ENCODE measurements at places on chromosomes 6 and 20.

- no peak for DNase-seq
Observed at GRCh38 chr6:161480421-161481155, 206.7 kb upstream of the AGPAT4 start.

DNA sequence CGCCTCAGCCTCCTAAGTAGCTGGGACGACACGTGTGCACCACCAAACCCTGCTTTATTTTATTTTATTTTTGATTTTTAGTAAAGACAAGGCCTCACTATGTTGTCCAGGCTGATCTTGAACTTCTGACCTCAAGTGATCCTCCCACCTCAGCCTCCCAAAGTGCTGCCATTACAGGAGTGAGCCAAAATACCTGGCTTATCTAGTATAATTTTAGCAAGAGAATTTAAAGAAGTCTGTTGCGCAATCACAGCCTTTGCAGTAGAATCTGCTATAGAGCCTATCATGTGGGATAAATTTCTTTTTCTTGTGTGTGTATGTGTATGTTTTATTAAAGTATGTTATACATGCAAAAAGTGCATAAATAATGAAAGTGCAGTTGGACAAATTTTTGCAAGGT is 92.1 kb upstream of the ANKEF1 start:
- no peak for DNase-seq

DNA sequence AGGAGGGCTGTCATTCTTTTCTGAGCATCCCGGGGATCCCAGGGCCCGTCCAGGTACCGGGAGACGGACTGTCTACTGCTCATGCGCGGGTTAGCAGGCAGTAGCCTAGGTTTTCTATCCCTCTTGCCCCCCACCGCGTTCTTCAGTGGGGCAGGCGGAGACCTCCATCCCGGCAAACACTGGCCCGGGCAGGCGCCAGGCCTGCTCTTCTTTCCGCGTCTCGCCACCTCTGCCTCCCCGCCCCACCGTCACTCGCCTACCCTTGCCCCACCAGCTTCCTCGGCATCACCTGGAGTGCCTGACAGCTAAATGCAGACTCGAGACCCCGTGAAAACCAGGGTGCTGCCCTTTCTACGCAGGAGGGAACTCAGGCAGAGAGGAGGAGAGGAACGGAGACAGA is 1937.7 kb upstream of the DEFB115 start:
- DNase-seq: no peak

DNA sequence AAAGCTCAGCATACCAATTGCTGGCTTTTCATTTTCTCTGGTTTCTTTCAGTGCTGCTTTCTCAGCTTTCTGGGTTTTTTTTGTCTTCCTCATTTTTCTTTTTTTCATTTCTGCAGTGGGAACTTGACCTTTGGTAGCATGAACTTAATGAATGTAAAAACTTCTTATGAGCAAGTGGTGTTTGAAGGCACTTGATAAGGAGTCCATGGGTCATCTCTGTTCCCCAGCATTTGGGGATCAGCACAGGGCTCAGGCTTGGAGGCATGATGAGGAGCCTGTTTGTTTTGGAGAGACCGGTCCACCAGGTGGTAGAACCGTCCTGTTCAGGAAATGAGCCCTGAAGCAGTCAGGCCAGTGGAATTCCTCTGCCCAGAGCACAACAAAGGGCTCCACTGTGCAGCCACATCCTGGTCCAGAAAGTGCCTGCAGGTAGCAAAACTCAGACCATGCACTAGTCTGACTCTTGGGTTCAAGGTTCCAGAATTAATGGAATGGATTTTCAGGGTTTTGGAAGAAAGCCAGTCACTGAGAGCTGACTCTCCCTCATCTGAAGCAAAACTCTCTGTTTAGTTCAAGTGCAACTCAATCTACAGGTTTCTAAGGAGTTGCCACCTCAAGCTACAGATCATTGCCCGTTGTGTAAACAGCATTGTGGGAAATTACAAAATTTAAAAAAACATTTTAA is 52.3 kb upstream of the ADGRF1 start:
- DNase-seq: no peak

- no peak for DNase-seq
Observed at GRCh38 chr6:140736231-140736630, 1361.8 kb upstream of the CITED2 start.

DNA sequence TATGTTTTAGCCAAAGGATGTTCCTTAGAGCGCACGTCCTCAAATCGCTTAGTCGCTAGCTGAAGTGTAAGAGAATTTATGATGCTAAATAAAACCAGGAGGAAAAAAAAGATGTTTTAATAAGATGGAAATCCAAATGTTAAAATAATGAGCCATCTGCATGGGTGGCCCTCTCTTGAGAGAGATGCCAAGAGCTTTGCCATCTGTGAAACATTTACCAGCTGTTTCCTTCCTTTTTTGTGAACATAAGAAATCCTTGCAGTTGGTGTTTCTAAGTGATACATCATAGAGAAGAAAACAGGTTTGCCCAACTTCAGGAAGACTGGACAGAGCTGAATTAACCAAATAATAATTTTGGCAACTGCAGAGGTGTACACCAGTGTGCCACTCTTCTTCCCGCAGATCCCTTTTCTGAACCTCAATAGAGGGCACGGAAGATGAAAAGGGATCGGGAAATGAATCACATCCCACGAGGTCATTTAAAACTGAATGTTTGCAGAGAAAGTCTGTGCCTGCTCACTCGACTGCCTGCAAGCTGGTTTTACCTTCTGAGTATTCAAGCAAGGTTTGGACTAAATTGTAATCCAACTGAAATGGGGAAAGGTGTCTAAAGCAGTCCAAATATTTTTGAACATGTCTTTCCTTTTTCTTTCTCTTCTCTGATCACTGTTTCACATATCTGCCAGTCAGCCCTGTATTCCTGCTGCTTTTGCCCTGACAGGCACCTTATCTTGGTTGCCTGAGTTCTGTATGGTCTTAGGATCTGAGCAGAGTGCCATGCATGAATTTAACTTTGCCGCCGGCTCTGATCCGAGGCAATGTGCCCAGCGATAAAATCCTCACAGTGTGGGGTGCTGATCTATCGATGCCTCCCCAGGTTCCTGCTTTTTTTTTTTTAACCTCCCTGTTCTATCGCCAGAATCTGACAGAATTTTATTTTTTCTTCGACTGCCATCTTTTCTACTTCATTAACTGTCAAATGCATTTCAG is 35.5 kb upstream of the TSHZ2 start:
- DNase-seq: no peak

DNA sequence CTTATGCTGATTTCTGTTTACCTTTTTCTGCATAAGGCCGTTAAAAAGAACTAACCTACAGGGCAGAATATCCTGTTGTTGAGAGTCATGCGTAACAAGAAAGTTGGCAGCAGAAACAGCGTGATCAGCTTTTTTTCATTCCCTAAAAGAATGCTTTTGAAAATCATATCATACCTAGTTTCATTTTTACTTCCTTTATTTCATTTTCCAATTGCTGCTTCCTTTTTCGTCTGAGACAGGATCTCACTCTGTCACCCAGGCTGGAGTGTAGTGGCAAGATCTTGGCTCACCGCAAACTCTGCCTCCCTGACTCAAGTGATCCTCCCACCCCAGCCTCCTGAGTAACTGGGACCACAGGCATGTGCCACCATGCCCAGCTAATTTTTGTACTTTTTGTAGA is 4.1 kb downstream of the CALHM6 start:
- no peak for DNase-seq

DNA sequence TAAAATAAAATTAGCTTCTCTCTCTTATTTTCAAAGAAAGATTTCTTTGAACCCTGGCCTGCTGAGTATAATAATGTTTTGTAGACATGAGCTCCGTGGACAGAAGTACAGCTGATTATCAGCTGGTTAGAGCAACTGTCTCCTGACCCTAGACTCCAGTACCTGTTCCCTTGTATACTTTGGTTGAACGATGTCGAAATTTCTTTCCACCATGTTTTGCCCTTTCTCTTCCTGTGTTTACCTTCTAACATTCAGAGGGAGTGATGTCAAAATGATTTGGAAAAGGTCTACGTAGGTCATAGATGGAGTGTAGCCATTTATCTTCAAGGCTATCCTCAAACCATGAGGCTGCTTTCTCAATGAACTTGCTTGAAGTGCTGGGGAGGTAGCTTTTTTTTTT is 16.8 kb upstream of the ADTRP start:
- DNase-seq: no peak

- no peak for DNase-seq
Observed at GRCh38 chr20:2385496-2385895, 4.8 kb downstream of the TGM6 start.

GRCh38 chr20:50903353-50904051 is 27.7 kb downstream of the ADNP start:
- no peak for DNase-seq

- DNase-seq: peak; percentile 2
Observed at GRCh38 chr6:47407300-47408281, 70.0 kb upstream of the CD2AP start.

DNA sequence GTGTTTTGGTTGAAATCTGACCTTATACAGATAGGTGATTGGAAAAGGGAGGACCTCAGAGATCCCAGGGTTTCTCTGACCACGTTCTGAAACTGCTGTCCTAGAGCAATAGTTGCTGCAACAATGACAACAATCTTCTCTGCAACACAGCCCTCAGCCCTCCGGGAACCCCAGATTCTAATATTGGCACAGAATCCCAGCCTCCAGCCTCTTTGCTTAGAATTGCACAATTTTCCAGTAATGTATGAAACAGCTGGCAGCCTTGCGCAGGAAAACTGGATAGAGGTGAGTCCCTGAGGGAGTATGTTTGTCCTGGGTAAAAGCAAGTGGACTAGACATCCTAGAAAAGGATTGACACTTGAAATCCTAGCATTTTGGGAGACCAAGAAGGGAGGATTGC is 30.4 kb upstream of the PNRC1 start:
- DNase-seq: no peak

DNA sequence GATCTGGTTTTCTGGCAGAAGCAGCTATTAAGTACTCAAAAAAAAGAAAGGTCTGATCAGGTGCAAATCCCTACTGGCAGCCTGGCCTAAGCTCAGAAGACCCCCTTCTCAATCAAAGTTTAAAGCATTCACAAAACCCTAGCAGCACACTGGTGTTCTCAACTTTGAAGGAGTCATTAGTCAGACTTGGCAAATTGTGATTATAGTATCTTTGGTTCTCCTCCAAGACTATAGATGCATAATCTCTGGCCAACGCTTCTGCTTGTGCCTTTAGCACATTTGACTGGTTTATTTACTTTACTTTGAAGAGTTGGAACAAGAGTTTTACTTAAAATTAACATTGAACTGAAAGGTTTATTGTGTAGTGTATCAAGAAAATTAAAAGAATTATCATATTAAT is 248.9 kb downstream of the PTPRK start:
- DNase-seq: no peak

DNA sequence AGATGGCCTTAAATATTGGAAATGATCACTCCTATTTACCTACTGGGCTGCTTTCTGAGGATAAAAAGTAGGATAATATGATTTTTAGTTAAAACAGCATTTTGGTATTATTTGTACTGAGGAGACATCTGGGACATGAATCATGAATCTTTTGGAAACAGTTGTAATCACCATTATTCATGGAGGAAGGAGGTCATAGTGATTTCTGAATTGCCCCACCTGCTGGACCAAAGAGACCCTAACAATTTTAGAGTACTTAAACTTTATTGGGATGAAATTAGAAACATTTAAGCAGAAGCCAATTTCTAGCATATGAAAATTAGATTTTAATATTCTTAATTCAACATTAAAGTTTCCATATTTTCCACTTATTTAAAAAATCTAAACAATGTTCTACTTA is 108.4 kb upstream of the SIM1 start:
- no peak for DNase-seq

GRCh38 chr20:9616833-9617461 is 102.6 kb downstream of the LAMP5 start:
- peak; percentile 66 for DNase-seq

GRCh38 chr6:139539852-139540251 is 165.4 kb upstream of the CITED2 start:
- DNase-seq: no peak

GRCh38 chr20:1420066-1420465 is 27.2 kb upstream of the FKBP1A start:
- DNase-seq: no peak

DNA sequence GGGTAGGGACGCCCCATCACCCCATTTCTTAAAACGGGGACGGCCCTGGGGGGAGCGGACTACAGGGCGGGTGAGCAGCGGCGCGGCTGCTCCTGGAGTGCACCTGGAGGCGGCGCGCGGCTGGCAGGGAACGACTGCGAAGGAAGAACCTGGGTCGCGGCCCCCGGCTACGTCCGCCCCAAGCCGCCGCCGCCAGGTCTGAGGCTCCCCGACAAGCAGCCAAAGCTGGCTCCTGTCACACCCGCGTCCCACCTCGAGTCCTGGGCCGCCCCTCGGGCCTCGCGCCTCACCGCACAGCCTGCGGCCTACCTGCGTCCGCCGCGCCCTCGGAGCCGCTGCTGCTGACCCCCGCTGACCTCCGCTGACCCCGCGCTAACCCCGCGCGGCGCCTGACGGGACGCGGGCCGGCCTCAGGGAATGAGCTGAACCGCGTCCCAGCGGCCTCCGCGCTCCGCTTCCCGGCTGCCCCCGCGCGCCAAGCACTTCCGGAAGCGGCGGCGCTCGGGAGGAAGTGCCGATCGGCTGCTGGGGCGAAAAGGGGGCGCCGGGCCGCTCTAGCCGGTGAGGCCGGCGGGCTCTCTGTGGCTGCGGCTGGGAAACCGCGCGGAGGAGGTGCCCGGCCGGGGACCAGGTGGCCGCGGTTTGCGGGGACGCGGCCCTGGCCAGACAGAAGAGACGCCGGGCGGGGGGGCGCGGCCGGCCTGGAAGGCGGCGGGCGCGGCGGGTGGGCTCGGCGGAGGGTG is at the start of the genes ARFRP1 and ZGPAT:
TSS of gene ARFRP1 (minus strand) at position 419 of the 743 bp plus-strand sequence. CDS start 885 bp downstream, outside the sequence.
TSS of gene ZGPAT (plus strand) at position 482 of the 743 bp plus-strand sequence. CDS start 542 bp downstream, outside the sequence.
- no peak for DNase-seq

- DNase-seq: no peak
Observed at GRCh38 chr6:129672341-129672682, 37.7 kb downstream of the ARHGAP18 start.

DNA sequence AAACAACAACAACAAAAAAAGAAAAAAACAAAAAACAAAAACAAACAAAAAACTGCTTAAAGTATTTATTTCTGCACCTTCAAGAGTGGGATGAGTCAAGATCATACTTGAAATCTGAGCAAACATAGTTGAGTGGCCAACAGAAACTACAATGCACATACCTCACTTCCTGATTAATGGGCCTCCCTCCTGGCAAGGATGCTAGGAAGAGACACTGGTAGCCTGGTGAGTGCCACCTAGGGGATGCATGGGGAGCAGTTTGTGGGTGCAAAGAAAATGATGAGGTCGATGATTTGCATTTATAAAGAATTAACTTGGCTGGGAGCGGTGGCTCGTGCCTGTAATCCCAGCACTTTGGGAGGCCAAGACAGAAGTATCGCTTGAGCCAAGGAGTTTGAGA is 808.1 kb downstream of the MAFB start:
- no peak for DNase-seq

DNA sequence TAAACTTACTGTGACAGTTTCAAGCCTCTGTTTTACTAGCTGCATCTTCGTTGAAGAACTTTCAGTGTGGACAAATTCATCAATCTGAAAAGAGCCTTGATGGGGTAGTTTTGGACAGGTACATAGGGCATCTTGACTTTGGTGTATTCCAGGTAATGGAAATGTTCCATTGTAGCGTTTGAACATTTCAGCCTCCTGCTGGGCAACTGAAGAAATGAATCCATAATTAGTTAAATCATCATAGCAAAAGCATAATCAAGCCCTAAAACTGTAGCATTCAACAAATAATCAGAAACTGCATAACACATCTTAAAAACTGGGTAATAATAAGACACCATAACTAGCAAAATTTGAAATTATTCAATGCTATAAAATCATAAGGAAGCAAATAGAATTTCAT is 86.2 kb downstream of the AHI1 start:
- DNase-seq: no peak
